ENCODE measurements at places on chromosomes 4 and X. TPM values are rescaled to one million over a fixed set of nuclear protein-coding genes. Genes with fewer than 3 reads are reported as not detected.

The SLC7A11 gene
- 2.0 TPM for total RNA-seq

The AFM gene
- not detected for total RNA-seq

The ZNF630 gene
- 3.0 TPM for total RNA-seq

The TCP11X1 gene
- total RNA-seq: not detected

The SLC9B1 gene
- total RNA-seq: 1.4 TPM

The EXOC1 gene
- 31.8 TPM for total RNA-seq

The HELQ gene
- total RNA-seq: 12.3 TPM

The GPAT3 gene
- 0.74 TPM for total RNA-seq

The EMD gene
- total RNA-seq: 83.0 TPM

The ATP7A gene
- total RNA-seq: 8.1 TPM

The RAI2 gene
- 0.29 TPM for total RNA-seq

The IGSF1 gene
- total RNA-seq: not detected

The FBXL5 gene
- 30.4 TPM for total RNA-seq

The RIBC1 gene
- total RNA-seq: 0.80 TPM

The BOD1L1 gene
- total RNA-seq: 36.6 TPM

The SUPT20HL2 gene
- total RNA-seq: not detected

The ARR3 gene
- total RNA-seq: not detected

The SLC49A3 gene
- total RNA-seq: 0.59 TPM

The EIF1AX gene
- total RNA-seq: 84.1 TPM
